ENCODE measurements at places on chromosomes 2 and 18.

DNA sequence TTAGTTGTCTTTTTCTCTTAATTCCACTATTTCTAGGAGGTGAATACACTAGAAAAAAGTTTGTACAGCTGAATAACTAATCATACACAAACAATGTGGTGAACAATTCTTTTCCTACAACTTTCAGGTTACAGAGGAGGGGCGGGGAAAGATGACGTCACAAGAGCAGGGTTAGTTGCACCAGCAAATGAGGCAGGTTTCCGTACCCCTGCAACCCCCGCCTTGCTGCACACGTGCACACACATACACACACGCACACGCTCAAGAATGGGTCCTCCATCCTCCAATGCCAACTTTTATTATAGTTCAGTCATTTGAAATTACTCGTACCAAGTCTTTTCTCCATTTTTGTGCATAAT is 122.8 kb downstream of the ARL4C start:
- no peak for DNase-seq

- no peak for DNase-seq
These were observed 107.5 kb upstream of the SERPINE2 start for GRCh38 chr2:224146356-224147160.

DNA sequence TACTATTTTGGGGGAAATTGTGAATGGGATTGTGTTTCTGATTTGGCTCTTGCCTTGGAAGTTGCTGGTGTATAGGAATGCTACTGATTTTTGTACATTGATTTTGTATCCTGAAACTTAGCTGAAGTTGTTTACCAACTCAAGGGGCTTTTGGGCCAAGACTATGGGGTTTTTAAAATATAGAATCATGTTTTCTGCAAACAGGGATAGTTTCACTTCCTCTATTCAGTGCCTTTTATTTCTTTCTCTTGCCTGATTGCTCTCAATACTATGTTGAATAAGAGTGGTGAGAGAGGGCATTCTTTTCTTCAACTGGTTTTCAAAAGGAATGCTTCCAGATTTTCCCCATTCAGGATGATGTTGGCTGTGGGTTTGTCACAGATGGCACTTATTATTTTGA is 1383.8 kb upstream of the ACVR2A start:
- DNase-seq = no peak

DNA sequence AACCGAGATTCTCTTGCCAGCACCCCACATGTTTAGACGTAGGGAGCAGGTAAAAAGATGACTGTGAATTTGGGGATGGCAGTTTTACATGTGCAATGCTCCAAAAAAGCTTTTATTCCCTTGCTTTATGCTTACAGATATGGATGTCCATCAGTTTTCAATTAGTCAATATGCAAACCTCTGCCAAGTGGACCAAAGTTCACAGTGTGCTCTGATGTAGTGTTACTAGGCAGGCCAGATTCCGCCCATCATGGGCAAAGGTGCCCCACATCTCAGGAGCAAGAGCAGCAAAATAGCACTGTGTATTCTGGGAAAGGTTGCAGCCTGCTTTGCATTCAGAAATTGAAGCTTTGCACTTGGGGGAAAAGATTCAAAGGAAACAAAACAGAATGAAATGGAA is 329.7 kb upstream of the ZEB2 start:
- DNase-seq = no peak

DNA sequence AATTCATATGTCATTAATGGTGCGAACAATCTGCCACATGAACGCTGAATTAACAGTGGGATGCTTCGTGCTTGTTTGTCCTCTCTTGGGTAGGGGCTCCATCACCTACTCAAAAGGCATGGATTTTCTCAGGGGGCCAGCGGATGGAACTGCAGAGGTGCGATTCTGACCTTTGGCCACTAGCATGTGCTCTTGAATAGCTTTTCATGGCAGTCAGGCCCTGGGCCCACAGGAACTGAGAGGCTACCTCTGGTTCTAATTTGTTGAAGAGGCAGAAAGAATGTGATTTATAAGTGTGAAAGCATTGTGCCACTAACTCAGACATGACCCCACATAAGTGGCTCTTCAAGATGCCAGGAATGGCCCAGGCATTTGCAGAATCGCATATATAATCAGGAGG is 283.2 kb downstream of the INSIG2 start:
- no peak for DNase-seq

DNA sequence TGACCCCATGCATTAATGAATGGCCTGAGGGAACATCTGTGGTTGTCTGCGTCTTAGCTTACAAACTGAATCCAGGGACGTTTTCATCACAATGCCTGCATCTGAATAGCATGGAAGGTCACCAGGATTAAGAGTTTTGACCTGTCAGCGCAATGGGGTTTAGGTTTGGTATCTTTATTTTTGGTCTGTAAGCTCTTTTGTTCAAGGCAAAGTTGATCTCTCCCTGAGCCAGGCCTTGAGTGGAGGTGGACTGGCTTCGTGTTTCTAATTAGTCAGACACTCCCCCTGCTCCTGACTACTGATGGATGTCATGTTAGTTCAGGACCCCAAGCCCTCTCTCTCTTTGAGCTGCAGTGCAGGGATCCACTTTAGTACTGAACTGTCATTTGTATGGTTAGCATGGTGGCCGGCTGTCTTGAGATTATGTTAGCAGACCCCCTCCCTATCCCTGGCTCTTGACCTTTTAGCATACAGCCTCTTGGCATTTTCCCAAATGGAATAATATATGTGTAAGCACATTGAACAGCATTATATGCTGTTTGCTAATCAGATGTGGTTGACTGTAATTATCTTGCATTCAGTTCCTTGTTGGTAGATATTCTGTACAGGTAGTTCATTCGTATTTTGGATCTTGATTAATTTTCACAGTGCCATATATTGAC is 59.2 kb downstream of the LYPD6 start:
- DNase-seq = no peak

DNA sequence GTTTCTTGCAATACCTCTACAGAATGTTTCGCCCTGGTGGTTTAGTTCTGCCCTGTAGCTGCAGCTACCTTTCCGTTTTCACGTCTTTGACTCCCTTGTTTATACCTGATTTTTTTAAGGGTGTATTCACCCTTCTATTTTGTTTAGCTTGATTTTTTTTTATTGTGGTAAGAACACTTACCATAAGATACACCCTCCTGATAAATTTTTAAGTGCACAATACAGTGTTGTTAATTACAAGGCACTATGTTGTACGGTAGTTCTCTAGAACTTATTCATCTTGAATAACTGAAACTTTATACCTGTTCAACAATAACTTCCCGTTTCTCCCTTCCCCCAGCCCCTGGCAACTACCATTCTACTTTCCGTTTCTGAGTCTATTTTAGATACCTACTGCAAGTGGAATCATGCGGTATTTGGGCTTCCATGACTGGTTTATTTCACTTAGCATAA is 48.9 kb upstream of the NABP1 start:
- peak; percentile 37 for DNase-seq

GRCh38 chr18:23281626-23282436 is 146.5 kb downstream of the CABLES1 start:
- no peak for DNase-seq

GRCh38 chr2:74952575-74952974 is 5.9 kb upstream of the POLE4 start:
- DNase-seq = no peak

DNA sequence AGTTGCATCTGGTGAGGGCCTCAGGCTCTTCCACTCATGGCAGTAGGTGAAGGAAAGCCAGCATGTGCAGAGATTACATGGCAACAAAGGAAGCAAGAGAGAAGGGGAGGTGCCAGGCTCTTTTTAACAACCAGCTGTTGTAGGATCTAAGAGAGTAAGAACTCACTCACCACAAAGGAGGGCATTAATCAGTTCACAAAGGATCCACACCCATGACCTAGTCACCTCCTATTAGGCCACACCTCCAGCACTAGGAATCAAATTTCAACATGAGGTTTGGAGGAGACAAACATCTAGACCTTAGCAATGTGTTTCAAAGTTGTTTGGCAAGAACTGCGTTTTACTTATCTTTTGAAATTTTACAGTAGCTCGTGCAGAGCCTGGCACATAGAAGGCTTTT is 20.5 kb upstream of the REG3A start:
- DNase-seq = no peak

DNA sequence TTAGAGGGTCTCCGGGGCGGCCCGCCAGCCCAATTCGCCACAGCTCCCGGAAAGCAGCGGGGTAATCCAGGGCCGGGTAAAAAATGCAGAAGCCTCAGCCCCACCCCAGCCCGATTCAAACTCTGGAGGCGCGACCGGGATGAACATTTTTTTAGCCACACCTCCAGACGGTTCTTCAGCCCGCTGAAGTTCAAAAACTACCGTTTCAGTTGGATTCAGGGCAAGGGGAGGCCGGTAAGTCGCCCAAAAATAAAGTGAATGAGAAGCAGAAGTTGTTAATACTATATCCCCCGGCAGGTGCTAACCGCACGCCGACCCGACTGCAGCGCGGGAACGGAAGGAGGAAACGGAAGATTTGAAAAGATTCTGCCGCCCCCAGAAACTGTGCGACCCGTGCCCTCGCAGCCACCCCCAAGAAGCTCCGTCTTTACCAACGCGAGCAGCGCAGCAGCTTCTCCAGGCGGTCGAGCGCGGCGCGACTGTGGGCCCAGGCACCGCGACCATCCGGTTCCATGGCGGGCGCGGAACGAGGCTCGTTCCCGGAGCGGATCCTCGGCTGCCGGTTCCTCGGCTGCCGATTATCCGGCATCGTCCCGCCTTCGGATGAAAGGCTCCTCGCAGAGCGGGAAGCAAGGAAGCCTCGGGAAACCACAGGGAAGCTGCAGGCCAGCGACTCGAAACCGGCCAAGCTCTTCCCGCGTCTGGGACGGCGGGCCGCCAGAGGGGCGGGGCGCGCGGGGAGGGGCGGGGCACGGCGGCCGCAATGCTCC is at the start of gene BARD1:
BARD1 (minus strand) TSS at position 703 of the 770 bp plus-strand sequence; CDS start at position 589, 114 bp downstream.
- peak; percentile 75 for DNase-seq

DNA sequence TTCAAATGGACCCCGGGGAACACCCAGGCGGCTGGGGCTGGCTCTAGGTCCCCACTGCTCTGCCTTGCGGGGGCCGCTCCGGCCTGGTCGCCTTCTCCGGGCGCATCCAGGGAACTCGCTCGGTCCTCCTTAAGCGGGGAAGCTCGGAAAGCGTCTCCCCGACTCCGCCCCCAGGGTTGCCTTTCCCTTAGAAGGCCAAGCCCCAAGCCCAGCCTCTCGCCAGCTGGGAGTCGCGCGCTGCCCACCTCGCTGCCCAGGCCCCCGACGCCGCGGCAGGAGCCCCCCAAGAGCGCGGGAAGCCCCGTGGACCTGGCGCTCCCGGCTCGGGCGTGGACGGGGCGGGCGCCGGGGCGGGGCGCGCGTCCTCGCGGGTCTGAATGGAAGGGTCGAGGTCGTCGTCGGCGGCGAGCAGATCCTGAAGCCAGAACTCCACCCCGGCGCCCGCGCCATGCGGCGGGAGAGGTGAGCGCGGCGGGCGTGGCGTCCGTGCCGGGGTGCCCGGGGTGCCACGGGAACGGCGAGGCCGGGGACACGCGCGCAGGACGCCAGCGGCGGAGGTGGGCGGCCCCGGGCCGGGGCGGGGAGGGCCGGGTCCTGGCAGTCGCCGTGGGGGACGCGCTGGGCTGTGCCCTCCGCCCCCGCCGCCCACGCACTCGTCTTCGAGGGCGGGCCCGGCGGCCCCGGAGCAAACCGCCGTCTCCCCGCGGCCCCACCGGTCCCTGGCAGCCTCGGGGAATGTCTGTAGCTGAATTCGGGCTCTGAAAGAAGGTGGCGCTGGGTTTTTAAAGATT is at the start of gene BOK:
BOK (plus strand) TSS at position 214 of the 791 bp plus-strand sequence. CDS start 739 bp downstream, outside the sequence.
- no peak for DNase-seq

GRCh38 chr2:45439788-45440773 is 171.0 kb downstream of the SRBD1 start:
- DNase-seq = no peak
